Stimulated activated CD4-positive, alpha-beta T cell treated with anti-CD3 and anti-CD28 coated beads, Interleukin-4, amount 100 ng/mL, for 1 hour (primary cell): ENCODE measurements at places on chromosomes 5 and 9.

DNA sequence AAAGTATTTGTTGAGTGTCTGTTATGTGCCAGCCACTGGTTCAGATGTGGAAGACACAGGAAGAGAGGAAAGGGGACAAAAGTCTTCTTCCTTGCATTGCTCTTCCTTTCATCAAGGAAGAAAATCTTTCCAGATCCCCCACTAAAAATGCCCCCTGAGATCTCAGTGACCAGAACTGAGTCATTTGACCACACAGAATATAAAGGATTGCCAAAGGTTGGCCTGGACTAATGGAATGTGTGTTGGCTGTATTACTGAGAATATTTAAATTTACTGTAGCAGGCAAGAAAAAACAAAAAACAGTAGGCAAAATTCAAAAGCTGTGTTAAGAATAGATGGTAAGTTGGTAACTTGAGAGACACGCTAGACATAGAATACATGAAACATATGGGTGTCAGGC is 10.0 kb upstream of the SEPTIN8 start:
- no peak for DNase-seq

- DNase-seq, result no peak
Observed at GRCh38 chr5:125696762-125697161, 726.4 kb upstream of the GRAMD2B start.

DNA sequence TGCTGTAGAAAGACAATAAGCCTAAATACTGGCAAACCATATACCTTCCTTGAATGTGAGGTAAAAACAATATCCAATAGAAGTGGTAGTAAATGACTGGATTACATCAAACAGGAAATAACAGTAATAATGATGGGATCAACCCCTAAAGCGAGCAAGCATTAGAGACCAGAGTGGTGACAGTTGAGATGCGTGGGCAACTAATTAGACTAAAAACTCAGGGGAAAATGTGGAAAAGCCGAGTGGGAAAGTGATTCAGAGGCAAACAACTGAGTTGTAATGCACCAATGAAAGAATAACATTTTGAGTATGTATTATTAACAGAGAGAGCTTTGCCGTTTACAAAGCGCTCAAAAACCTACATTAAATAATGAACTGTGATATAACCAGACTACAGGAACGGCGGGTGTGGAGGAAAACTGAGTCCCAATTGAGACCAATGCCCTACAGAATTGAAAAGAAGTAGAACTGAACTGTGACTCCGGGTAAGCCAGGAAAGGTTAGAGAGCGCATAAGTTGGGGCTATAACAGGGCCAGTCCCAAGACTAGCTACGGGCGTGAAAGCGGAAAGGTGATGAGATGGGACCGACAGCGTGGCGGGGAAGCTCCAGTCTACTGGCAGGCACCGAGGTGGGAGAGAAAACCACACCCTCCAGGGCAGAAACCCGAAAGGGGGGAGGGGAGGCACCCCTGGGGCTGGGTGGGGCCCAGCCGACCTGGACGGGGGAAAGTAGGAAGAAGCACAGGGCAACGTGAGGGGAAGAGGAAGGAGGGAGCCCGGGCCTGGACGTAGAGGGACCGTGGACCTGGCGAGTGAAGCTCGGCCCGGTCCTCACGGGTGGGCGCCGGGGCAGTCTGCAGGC is 592 bp downstream of the UBAP2 start:
- peak; percentile 54 for DNase-seq

DNA sequence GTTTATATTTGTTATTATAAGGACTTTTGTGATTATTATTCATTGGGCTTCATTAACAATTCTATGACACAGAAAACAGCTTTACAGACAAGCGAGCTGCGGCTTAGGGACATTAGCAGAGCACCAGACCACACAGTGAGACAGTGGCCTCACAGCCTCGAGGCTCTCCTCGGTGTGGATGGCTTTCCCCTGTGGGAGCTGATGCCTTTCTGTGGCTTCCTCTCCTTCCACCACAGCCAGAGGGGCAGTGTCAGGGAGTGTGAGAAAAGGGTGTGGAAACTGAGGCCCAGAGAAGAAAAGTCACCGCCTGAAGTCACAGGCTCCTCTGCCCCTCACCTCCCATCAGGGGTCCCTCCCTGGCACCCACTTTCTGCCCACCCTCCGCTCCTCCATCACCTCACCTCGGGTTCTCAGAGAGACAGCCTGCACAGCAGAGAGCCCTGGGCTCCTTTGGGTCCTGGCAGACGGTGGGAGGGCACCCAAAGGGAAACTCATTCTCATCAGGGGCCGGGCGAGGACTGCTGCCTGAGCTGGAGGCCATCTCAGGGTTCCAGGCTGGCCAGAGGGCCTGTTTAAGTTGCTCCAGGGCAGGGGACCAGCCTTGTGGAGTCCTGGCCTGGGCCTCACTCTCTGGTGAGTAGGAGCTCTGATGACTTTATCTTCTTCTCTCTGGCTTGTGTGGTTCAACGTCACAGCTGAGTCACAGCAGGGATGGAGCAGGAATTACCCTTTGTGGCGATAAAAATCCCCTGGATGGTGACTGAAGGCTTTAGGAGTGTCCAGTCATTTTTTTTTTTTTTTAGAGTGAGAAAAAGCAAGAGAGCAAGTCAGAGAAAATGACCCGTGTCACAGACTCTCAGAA is 830 bp downstream of the TRAF1 start:
- peak; percentile 78 for DNase-seq

DNA sequence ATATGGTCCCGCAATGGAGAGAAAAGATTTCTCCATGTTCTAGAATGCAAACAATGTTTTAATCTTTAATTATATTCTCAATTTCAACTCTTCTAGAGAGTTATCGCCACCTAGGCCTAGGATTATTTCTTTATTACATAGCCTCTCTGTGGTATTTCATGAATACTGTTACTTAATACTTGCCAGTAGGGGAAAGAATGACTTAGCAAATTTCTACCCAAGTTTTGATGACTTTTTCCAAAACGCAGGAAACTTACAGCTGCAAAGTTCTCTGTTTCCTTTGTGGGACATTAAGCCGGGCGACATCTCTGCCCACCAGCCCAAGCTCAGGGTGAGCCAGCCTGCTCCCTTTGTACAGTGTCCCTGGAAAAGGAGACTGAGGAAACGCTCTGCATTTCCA is 73.8 kb downstream of the MED27 start:
- DNase-seq, result no peak
